GF-D8 (cell line): ENCODE measurements at places on chromosomes 12 and 14.

DNA sequence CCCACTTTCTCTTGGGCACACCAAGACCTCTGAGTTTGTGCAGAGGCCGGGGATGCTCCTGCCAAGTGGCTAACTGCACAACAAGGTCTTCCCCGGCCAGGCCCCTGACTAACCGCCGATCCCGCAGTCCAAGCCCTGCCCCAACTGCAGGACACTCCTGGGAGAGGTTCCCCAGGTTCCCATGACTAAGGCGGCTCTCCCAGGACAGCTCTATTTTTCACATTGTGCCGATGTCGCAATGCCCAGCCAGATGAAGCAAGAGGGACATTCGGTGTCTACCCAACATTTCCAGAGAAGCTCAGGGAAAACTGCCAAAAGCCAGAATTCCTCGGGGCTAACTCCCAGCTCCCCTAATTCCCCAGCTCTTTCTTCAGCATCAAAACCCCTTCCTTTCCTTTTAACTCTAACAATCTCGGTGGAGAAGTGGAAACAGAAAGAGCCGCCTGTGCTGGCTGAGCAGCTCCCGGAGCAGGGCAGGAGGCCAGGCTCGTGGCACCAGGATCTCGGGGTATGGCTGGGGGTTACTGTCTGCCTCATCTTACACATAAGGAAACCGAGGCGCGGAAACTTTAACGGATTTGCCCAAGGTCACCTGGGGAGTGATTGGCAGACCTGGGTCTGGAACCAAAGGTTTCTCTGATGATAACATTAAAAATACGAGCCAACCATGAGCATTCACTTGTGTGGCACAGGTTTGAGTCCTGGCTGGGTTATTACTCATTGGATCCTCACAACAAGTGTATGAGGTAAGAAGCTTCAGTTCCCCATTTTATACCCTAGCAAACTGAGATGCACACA, 318.2 kb downstream of the BCL11B start:
- no peak for DNase-seq

DNA sequence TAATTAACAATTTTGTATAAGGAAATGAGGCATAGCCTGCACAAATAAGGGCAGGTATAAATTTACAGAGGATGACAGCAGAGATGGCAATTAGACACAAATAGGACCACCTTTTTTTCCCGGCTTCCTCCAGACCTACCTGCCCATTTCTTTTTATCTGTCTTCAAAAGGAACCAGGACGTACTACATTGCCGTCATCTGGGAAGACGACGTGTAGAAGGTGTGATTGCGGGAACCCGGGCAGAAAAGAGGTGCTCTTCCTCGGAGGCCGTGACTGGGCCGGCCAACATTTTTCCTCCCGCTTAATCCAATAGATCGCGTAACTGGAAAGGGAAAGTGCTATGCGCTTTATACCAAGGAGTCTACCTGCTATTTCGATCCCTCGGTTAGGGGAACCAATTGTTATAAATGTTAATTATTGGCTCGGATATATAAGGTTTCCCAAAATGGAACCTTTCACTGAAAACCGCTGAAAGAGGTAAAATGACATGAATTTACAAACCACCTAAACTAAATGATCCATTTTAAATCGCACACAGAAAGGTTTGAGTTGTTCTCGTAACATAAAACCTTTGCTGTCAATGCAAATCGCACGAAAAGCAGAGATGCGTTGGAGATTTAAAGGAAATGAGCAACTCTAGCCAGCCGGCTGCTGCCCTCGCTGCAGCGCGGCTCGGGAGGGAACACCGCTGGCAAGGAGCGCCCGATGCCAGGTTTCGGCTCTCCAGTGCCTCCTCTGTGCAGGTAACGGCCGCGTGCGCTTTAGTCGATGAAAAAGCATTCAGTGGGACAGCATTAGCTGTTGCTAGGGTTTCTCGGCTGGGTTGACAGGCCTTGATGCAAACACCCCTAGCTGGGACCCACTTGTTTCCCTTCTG, 2.8 kb upstream of the SIX1 start:
- no peak for DNase-seq

DNA sequence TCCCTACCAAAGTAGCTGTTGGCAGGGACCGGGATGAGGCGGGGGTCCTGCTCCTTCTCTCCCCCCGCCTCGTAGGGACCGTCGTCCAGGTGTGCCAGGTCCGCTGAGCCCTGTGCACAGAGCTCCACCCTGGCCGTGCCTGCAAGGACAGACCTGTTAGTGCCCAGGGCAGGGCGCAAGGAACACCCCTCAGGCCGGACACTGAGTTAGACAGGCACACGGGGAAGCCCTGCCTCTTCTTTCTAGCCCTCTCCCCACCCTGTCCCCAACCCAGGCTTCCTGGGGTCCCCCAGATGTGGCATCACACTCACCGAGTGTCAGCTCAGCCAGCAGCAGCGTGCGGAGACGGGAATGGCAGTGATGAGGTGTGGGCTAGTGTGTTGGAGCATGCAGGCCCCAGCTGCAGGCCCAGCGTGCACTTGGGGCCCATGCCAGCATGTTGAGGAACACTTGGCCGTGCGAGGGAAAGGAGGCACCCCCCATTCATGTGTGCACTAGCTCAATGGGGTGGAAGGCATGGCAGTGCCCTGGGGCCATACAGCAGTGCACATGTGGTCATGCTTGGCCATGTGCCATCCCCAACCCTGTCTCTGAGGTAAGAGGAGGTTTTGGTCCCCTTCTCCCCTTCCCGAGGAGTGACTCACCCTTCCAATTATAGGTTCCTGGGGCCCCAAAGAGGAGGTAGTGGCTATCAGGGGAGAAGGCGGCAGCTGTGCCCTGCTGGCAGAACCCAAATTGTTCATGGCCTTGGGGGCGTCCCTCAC, 7.3 kb downstream of the ITGA7 start:
- DNase-seq, result no peak

DNA sequence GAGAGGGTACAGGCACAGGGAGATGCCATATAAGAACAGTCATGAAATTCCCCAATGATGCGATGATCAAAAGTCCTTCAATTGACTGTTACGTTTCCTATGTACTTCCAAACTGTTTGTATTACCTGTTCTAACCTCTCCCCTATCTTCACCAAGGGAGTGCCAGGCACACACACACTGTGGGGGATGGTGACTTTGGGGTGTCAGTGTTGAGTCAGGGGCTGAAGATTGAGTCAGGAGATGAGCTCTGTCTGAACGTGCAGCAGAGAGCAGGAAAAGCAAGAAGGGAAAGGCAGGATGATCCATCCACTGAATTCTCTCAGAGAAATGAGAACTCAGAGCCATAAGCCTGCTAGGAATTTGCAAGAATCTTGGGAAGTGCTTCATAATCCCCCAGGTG, 153.4 kb downstream of the EFCAB11 start:
- no peak for DNase-seq

- no peak for DNase-seq
These were observed 241.4 kb downstream of the NUAK1 start for GRCh38 chr12:105897311-105897725.

GRCh38 chr12:78585132-78585531, 279.4 kb upstream of the SYT1 start:
- no peak for DNase-seq

GRCh38 chr12:55610598-55610997, 26.1 kb upstream of the OR10P1 start:
- no peak for DNase-seq

GRCh38 chr12:132345561-132346200, 16.3 kb upstream of the GALNT9 start:
- no peak for DNase-seq

GRCh38 chr14:93655078-93655750, 133.1 kb downstream of the PRIMA1 start:
- DNase-seq, result no peak

DNA sequence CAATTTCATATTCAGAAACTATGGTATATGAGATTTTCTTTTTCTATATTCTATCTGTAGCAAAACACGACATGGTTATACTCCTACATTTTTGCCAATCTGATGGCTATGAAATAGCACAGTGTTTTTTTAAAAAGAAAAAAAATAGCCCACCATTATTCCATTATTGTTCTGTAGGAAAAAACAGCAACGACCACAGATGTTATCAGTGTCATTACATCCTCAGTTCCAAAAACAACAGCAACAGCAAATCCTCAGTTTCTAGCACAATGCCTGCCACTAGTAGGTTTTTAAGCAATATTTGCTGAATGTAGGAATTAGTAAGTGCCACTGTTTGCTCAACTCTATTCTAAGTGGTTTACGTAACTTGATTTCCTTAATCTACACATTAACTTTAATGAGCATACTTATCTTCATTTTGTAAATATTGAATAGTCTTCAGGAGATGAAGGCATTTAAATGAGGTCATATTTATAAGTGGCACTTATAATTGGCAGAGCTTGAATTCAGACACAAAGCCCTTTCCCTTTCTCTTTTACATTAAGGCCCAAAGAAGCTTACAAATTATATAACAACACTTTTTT, 8.3 kb downstream of the RNASE6 start:
- no peak for DNase-seq

DNA sequence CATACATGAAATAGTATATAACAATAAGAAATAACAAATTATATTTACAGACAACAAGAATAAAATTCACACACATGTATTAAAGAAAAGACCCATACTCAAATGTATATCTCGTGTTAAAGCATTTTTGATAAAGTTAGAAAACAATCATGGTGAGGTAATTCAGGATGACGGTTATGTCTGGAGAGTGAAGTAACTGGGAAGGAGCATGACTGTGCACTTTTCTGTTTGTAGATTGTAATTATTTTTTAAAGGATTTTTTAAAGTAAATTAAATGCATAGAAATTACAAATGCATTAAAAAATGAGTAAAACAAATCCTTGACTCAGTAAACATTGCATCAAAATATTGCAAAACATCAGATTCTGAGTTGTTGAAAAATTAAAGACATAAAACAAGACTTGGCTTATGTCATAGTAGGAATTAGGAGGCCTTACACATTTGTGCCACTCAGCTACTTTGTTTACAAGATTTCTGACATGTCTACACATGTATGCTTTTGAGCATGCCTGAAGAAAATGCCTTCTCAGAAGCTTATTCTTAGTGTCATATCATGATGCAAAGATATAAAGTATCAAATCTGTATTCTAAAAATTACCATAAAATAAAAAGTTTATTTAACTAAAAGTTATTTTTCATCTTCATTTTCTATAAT, 1325.1 kb downstream of the SLC16A7 start:
- no peak for DNase-seq

GRCh38 chr14:56741325-56741724, 69.0 kb downstream of the OTX2 start:
- no peak for DNase-seq

- no peak for DNase-seq
These were observed 289.5 kb upstream of the E2F7 start for GRCh38 chr12:77354766-77355362.

DNA sequence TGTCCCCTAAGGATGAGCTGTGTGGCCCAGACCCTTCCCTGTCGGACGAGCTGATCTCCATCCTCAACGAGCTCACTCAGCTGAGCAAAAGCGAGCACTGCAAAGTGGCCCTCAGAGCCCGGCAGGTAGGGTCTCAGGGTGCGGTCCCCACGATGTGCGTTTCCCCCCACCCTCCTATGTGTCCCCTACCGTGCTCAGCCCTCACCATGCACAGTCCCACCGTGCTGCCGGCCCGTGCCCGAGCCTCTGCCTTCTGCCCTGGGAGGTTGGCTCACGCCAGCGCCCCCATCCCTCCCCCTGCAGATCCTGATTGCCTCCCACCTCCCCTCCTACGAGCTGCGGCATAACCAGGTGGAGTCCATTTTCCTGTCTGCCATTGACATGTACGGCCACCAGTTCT, 86.6 kb downstream of the FOXN4 start:
- DNase-seq, result no peak

GRCh38 chr12:105449431-105449830, 118.9 kb downstream of the C12orf75 start:
- no peak for DNase-seq

DNA sequence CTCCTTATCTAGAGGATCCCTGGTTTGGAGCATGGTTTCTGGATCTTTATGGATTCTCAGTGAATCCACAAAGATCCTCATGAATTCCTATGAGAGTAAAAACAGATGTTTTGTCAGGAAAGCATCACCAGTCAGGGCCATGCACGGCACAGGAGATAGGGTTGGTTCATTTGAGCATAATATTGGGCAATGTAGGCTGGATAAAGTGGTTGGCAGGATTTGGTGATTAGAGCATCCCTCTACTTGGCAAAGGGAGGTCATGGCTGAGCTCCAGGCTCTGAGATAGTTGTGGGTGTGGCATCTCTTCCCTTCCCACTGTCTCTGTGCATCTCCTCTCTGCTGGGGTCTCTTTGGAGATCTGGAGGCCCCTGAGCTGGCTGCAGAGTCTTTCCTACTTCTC, 149.8 kb downstream of the DACT1 start:
- no peak for DNase-seq

GRCh38 chr12:110249716-110250225, 31.3 kb upstream of the ATP2A2 start:
- no peak for DNase-seq

DNA sequence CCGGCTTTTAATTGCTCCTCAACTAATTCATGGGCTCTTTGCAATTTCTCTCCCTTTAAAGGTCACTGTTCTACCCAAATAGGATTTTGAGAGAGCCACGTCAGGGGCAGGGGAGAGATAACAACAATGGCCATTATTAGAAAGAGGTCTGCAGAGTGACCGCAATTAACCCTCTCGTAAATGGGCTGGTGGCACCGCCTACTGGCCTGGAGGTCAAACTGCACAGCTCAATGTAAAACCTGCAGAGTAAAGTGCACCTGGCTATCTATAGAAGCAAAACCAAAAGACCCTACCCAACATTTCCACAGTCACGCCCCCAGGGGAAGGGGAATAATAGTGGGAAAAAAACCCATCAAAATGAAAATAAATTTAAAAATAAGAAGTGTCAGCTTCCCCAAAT, 21.6 kb upstream of the CLEC4E start:
- DNase-seq, result no peak

DNA sequence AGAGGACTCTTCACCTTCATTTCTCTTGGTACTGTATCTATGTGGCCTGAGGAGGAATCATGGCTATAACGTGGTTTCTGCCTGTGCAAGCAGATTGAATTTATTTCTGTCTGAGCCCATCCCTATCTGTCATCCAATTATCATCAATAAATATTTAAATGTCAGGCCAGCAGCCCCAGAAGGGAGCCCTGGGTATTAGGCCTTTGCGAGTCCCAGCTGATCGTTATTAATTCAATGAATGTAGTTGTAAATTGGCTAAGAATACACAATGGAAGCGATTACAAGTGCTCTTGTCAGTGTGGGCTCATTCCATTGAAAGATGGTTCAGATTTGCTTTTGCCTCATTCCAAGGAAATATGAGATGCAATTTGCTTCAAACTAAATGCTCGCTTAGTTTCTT, 142.0 kb downstream of the KTN1 start:
- DNase-seq, result no peak

DNA sequence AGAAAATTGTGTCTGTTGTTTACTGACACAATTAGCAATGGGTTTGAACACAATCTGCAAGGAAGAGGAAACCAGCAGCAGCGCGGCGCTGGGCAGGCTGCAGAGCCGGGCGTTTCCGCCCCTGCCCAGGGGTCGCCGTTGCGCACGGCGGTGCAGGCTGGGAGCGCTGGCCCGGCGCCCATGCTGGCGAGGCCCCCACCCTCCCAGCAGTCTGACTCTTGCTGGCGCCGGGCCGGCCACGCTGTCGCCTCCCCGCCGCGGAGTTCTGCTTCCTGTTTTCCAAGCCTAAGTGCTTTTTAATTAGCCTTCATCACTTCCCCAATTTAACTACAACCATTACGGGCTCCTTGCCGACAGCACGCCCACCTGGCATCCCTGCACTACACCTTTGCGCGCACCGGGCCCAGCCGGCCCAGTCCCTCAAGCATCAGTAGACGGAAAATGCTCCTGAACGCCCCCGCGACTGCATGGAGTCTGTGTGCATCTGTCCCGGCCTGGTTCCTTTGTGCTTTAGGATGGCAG, 212.1 kb downstream of the GXYLT1 start:
- peak; percentile 50 for DNase-seq
